ENCODE measurements at places on chromosomes 6 and 20. TPM values are rescaled to one million over a fixed set of nuclear protein-coding genes. Genes with fewer than 3 reads are reported as not detected.

GRIK2 gene
- 0.09 TPM for total RNA-seq

SIRPB2 gene
- 0.09 TPM for total RNA-seq

PPIL1 gene
- 16.8 TPM for total RNA-seq

VNN1 gene
- not detected for total RNA-seq

BPI gene
- total RNA-seq: not detected

CFB gene
- 0.22 TPM for total RNA-seq

DTD1 gene
- total RNA-seq: 59.1 TPM

ELOVL4 gene
- total RNA-seq: 0.60 TPM

RSPH9 gene
- total RNA-seq: 0.17 TPM

TPBG gene
- total RNA-seq: 2.0 TPM

MROH8 gene
- total RNA-seq: 1.4 TPM

GPX5 gene
- total RNA-seq: not detected

CLDN20 gene
- not detected for total RNA-seq

POU3F2 gene
- total RNA-seq: not detected

MCUR1 gene
- total RNA-seq: 6.7 TPM

C20orf202 gene
- total RNA-seq: 0.17 TPM

ASXL1 gene
- total RNA-seq: 39.3 TPM

MYL9 gene
- 0.34 TPM for total RNA-seq

BPIFA1 gene
- total RNA-seq: not detected

PI16 gene
- under 0.01 TPM for total RNA-seq

RALGAPA2 gene
- total RNA-seq: 34.5 TPM

CLPSL2 gene
- not detected for total RNA-seq

ZNF512B gene
- 7.9 TPM for total RNA-seq

HLA-DPA1 gene
- 4.6 TPM for total RNA-seq

SNAP25 gene
- total RNA-seq: not detected

HDDC2 gene
- total RNA-seq: 3.8 TPM

BPIFB2 gene
- total RNA-seq: not detected

DDO gene
- total RNA-seq: 4.3 TPM

VSX1 gene
- not detected for total RNA-seq

LY6G6F gene
- total RNA-seq: not detected

NEURL2 gene
- total RNA-seq: 3.7 TPM

SEL1L2 gene
- total RNA-seq: not detected

WFDC10B gene
- not detected for total RNA-seq

NRSN1 gene
- not detected for total RNA-seq

VSTM2L gene
- not detected for total RNA-seq

SLC32A1 gene
- not detected for total RNA-seq

COL9A3 gene
- total RNA-seq: 1.3 TPM

CST2 gene
- not detected for total RNA-seq

KCNK5 gene
- not detected for total RNA-seq

MATN4 gene
- under 0.01 TPM for total RNA-seq

SLC17A3 gene
- total RNA-seq: not detected

PNLDC1 gene
- total RNA-seq: not detected

LAMA2 gene
- total RNA-seq: 0.09 TPM

MYB gene
- not detected for total RNA-seq

GNAS gene
- 312 TPM for total RNA-seq

TSHZ2 gene
- total RNA-seq: 4.4 TPM

PLA2G7 gene
- total RNA-seq: not detected

PRDM1 gene
- 1.4 TPM for total RNA-seq

KCNQ5 gene
- under 0.01 TPM for total RNA-seq

BACH2 gene
- 2.9 TPM for total RNA-seq

NKX2-4 gene
- not detected for total RNA-seq

HLA-F gene
- total RNA-seq: 14.8 TPM

OLIG3 gene
- total RNA-seq: not detected

OPRM1 gene
- not detected for total RNA-seq

EEF1A2 gene
- 7.9 TPM for total RNA-seq

IP6K3 gene
- not detected for total RNA-seq

VAPB gene
- total RNA-seq: 12.2 TPM

SYCP2 gene
- total RNA-seq: 3.1 TPM

PDE7B gene
- total RNA-seq: 4.5 TPM

KCNG1 gene
- total RNA-seq: 2.8 TPM
